ENCODE measurements at places on chromosomes 16 and 17.

DNA sequence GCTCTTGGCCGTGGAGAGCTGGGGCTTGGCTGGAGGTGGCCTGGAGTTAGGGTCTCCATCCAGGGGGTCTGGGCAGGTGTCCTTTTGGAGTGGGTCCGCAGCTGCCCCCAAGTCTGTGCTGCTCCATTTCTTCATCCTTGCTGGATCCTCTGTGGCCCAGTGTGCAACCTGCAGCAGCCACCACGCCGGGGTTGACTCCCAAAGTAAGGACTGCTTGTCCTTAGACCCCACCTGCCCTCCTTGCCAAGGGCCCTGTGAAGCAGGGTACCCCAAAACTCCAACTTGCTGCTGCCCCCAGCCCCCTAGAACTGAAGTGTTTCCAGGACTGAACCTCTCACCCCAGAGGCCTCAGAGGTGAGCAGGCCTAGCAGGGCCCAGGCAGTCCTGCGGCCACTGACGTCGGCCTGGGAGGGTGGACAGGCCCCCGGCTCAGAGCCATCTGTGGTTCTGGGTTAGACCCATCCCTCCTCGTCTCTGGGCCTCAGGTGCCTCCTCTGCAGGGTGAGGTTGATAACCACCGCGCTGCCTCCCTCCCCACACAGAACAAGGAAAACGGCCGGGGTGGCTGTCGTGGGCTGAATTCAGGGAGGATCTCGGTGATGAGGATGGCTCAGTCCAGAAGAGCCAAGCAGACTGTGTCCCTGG, 16.9 kb downstream of the TRPV1 start:
- DNase-seq: no peak

- no peak for DNase-seq
Observed at GRCh38 chr17:14337596-14338079, 36.8 kb downstream of the HS3ST3B1 start.

DNA sequence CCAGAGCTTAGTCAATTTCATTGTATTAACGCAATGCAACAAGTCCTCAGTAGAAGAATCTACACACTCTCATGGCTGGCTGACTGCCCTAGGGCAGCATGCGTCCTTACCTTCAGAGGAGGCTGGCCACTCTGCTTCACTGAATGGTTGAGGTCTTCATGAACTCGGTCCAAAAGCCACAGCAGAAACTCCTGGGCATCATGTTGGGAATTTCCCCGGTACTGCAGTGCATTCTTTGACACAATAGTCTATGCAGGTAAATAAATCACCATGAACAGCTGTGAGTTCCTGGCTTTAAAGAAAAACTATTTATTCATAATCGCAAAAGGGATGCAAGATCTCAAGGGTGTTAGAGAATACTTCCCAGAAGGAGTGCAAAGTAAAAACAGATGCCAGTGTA, 41.3 kb downstream of the USP31 start:
- DNase-seq: no peak

- DNase-seq: no peak
Observed at GRCh38 chr16:78647491-78647890, 548.0 kb downstream of the WWOX start.

DNA sequence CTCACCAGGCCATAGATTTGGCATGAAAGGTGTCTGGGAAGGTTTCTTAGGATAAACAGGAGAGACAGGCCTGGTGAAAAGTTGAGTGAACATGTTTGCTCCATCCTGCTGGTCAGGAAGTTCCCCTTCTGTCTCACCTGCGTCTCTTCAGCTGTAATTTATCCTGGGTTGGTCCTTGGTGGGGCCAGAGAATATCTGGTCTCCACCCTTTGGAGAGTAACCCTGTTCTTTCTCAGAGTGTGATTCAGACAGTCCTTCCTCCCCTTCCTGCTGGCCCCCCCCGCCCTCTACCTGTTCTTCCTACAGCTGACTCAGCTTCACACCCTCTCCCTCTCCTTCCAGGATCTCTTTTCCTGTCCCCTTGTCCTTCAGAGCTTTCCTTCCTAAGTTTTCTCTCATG, 17.1 kb downstream of the MINK1 start:
- DNase-seq: no peak

DNA sequence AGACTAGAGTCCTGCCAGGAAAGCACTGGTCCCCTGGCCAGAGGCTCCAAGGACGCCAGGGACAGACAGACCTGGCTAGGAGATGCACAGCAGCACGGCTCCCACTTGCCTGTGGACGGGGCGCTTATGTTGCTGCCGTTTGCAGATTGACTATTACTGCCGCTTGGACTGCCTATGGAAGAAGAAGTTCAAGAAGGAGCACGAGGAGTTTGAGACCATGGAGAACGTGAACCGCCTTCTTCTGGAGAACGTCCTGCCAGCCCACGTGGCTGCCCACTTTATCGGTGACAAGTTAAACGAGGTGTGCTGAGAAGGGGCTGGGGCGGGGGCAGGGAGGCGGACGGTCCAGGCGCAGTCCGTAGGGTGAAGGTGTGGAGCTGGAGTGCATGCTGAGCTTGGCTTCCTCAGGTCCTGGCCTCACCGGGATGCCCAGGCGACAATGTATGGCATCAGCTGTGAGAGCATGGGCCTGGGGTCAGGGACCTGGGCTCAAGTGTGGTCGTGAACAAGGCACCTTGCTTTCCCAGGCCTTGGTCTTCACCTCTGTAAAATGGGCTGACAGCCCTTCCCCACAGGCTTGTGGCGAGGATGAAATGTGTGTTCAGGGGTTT, 45.6 kb downstream of the ADCY7 start:
- DNase-seq: peak; percentile 3

DNA sequence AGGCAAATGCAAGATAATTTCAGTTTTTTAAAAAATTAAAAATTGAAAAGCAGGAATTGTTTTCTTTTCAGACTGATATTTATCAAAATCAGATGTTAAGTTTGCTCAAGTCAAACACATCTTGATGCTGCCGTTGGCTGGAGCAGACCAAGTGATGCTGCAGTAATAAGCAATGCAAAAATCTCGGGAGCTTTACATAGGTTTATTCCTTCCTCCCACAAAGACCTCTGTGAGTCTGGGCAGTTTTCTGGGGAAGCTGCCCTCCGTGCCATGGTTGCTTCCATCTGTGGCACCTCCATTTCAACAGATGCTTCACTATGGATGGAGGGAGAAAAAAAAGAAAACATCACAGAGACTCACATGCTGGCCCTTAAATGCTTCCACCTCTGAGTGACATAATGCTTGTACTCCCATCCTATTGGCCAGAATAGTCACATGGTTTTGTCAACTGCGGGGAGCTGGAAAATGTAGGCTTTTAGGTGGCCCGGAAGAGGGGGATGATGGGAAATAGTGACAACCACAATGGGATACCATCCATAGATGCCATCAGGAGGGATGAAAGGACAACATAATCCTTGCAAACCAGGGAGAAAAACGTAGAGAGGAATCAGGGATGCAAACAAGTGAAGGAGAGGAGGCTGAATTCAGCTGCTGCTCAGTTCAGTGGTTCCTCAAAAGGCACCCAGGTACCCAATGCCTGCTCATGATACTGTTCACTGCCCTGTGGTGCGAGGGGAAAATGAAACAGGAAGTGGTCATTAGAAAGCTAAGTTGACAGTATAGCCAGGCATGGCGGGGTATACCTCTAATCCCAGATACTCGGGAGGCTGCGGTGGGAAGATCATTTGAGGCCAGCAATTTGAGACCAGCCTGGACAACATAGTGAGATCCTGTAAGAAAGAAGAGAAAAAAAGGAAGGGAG, 13.5 kb upstream of the ERCC4 start:
- DNase-seq: no peak

DNA sequence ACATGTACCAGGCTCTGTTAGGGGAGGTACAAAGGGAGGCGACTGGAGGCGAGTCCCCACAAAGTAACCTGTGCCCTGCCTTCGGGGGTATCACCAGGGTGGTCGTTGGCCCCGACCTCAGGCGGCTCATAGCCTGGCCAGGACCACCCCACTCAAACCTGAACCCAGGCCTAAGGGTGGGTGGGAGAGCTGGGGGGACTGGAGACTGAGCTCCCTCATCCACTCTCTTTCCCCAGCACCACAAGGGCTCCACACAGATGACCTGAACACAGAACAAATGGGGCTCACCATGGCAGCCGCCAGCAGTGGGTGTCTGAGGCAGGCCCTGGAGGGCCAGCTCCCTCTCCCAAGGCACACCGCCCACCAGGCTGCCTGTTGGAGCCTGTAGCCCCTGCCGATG, 120.6 kb upstream of the TNRC6C start:
- DNase-seq: no peak

DNA sequence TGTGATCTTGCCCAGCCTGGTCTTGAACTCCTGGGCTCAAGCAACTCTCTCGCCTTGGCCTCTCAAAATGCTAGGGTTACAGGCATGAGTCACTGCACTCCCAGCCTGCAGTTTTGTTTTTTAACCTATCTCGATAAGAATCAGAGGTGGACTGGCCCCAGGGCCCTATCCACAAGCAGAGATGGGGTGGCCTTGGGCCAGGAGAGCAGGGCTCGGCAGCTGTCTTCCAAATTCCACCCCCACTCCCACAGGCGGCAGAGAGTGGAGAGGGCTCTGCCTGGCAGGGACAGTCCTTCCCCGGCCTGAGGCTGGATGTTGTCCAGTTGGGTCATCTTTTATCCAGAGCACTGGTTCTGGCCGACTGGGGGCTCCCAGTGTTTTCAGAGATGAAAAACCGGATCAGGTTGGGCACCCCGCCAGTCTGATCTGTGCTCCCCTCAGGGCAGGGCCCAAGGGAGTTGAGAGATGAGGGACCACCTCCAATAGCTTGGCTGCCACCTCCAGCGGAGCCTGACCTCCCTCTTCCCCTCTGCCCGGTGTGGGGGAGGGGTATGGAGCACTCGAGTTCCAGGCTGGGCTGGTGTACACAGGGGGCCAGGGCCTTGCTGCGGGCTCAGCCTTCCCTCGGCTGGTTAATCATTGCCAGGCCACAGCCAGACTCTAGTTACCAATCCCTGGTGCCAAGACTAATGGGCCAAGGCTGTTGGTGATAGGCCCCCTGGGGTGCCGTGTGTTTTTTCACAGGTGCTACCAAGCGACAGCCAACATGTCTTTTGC, 30.3 kb upstream of the MYO15B start:
- DNase-seq: peak; percentile 57

GRCh38 chr16:67017810-67018488, 11.0 kb upstream of the CBFB start:
- peak; percentile 90 for DNase-seq

- DNase-seq: no peak
Observed at GRCh38 chr17:21304091-21304490, 19.6 kb downstream of the MAP2K3 start.

GRCh38 chr16:22665803-22666202, 148.2 kb upstream of the HS3ST2 start:
- no peak for DNase-seq

- DNase-seq: no peak
Observed at GRCh38 chr16:22397931-22398330, 23.5 kb upstream of the CDR2 start.

GRCh38 chr16:69494991-69495392, 70.6 kb downstream of the CYB5B start:
- no peak for DNase-seq

DNA sequence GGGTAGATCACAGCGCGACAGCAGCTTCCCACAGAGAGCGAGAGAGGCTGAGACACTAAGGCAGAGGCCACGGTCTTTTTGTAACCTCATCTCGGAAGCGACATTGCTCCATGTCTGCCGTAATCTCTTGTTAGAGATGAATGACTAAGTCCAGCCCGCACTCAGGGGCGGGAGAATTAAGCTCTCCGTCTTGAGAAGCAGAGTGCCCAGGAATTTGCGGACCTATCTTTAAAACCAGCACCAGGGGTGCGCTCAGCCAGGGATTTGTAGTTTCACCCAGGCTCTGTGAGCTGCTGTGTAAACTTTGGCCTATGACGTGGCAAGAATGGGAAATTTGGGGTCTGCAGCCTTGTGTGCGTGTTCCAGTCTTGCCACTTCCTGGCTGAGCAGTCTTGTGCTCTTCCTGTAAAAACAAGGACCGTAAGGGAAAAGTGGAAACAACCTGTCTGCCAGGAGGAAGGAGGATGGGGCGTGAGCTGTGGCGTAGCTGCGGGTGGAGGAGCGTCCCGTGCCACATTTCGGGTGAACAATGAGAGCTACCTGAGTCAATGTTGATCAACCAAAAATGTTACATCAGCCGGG, 16.0 kb upstream of the JPH3 start:
- DNase-seq: no peak

GRCh38 chr16:72811188-72811720, 236.7 kb downstream of the ZFHX3 start:
- no peak for DNase-seq

DNA sequence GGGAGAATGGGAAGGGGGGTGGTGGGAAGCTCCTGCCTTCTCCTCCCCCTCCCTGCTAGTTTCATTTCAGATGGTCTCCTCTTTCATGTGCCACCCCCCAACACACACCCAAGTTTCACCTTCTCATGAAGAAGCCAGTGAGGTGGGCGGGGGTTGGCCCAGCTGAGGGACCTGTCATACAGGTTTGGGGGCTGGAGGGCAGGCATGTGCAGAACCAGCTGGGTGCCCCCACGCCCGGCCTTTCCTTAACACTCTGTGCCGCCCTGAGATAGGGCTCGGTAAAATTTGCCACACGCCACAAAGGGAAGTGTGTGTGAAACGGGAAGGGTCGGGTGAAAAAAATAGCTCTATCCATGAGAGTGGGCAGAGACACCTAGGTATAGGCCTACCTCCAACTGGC, 57.4 kb downstream of the PIPOX start:
- DNase-seq: no peak

DNA sequence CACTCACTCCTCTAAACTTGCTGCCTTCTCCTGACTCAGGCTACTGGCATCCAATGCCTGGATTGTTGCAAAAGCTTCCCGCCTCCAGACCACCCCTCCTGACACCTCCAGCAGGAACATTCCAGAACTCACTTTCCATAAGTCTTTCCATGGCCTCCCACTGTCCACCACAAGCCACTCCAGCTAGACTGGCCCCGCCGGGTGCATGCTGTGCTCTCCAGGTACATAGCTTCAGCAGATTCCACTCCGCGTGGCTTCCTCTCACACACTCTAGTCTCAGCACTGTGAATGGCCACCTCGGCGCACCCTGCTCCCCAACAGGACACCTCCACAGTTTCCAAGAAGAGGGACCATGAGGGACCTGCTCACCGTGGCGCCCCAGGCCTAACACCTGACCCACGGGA, 25.9 kb upstream of the FAAP100 start:
- DNase-seq: no peak

GRCh38 chr17:880443-881269, 98.5 kb downstream of the MRM3 start:
- DNase-seq: no peak

DNA sequence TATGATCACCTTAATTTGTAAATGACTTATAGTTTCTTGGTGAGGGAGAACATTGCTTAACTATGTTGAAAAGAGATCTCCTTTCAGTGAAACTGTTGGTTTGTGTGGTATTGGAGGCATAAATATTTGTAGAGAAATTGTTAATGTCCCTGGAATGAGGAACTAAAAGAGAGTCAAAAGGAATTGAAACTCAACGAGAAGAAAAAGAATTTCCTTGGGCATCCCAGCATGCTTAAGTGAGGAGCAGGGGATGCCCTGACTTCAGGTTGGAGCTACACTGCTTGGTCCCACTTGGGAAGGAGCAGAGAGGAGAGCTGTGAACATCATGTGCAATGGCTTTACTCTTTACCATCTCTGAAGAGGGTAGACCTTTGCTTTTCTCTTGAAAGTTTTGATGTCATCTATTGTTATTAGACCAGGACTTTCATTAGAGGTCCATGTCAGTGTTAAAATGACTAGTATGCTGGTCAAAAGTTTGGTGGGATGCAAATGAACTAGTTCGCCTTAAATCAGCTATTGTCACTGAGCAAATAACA, 21.7 kb downstream of the KRT23 start:
- peak; percentile 36 for DNase-seq
